ENCODE measurements at places on chromosomes 4 and X.
A peak's percentile ranks its signal among the peaks of the same experiment; 100 is the strongest.

DNA sequence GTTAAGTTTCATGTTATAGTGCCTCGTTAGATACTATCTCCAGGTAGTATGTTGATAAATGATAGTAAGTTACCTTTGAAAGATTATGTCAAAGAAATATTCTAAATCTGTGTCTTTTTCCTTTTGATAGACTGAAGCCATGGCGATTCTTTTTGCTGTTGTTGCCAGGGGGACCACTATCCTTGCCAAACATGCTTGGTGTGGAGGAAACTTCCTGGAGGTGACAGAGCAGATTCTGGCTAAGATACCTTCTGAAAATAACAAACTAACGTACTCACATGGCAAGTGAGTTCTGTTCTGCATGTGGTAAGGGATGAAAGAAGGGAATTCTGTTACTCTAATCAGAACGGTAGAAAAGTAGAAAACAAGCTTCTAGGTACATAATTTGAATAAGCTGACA is 8.2 kb downstream of the VAMP7 start:
- DNase-seq, result no peak

DNA sequence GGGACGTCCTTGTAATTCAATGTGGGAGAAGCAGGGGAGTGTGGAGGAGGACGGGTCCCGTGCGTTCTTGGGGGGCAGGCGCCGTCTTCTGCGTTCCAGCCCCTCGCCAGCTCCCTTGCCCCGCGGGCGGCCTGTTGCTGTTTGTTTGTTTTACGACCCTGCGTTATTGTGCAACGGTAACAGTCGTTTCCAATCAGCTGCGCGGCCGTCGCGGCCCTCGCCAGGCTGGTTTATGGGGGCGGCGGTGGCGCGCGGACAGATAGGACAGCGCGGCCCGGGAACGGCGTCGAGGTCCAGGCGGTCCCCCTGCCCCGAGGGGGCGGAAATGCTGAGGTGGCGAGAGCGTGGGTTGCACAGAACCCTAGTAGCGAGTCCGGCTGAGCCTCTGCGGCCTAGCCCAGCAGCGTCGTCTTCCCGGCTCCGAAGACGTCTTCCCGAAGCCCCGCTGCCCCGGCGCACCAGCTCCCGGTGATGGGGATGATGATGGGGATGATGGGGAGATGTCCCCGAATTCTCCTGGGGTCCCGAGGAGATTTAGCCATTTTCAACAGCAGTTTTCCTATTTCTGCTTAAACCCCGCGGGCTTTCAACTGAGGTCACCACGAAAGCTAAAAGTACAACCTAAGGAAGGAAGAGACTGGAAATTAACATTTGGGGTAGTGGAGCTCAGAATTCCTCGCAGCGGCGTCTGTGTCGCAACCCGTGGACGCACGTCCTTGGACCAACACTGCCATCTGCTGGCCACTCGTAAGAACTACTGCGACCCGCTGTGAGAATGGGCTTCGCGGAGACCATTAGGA is 4.8 kb downstream of the PDGFRA start:
- no peak for DNase-seq

- no peak for DNase-seq
These were observed 804.3 kb downstream of the FSTL5 start for GRCh38 chr4:161359491-161359890.

- peak; percentile 17 for DNase-seq
These were observed 39.0 kb upstream of the HGFAC start for GRCh38 chr4:3402491-3403347.

- peak; percentile 17 for DNase-seq
These were observed 25.4 kb upstream of the PPP1R2C start for GRCh38 chrX:42803320-42803719.

Data from skeletal muscle cell (primary cell).